GM19239 (cell line): ENCODE measurements at places on chromosomes 7 and 10.
A peak's percentile ranks its signal among the peaks of the same experiment; 100 is the strongest.

GRCh38 chr7:6531492-6532279 lies 19.6 kb downstream of the GRID2IP start:
- no peak for DNase-seq

- no peak for DNase-seq
Measured at GRCh38 chr10:119726676-119727261, 919 bp downstream of the INPP5F start.

DNA sequence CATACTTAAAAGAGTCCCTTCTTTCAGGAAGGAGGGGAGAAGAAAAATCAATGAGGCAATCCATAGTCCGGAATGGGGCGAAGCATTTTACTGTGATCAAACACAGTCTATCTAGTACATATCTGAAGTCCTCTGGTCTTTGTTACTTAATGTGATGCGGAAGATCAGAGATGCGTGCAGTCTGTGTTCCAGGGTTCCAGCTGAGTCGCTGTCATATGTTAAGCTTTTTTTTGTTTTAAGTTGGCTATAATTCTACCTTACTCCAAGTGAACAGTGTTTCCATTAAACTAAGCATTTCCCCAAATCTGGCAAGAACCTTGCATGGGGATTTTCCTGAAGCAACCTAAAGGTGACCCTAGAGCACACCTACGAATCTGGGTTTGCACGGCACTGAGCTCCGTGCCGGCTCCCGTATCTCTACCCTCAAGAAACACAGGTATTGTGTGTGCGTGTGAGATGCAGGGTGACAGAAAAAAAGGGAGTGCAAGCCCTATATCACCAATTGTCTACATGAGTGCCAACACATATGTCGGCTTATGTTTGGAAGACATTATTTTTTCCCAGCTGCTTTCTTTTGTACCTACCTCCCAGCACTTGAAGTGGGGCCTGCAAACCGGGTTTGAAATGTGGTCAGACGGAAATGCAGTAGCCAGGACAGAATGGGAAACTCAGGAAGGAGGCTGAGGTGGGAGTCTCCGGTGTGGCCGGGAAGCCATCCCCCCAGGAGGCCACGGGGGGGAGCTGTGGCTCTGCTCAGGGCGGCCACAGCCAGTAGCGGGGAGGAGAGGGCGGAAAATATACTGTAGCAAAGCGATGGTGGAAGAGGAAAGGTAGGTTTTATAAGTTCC lies 435.8 kb upstream of the MGMT start:
- peak; percentile 34 for DNase-seq

DNA sequence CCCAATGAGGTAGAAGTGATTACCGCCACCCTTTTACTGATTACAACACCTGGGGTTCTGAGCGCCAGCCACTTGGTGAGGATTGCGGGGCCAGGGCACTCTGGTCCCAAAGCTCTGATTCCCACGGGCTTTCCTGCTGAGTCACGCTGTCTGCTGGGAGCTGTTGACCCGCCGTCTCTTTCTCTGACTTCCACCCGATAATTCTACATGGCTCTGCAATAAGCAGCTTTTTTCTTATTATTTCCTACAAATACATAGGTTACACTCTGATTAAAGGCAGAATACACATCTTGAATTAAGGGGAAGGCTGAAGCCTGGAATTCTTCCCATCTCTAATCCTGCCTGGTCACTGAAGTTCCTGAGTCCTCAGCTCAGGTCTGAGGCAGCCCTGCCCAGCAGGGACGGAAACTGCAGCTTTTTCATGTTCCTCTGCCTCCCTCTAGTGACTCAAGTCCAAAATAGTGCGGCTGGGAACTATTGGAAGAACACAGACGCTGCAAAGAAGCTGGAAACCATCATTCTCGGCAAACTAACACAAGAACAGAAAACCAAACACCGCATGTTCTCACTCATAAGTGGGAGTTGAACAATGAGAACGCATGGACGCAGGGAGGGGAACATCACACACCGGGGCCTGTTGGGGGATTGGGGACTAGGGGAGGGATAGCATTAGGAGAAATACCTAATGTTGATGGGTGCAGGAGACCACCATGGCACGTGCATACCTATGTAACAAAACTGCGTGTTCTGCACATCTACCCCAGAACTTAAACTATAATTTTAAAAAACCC lies 178.3 kb downstream of the PRKCQ start:
- peak; percentile 71 for DNase-seq

- DNase-seq = no peak
Measured at GRCh38 chr10:47033541-47034270, 122.5 kb downstream of the PTPN20 start.
